ENCODE measurements at places on chromosomes 6 and 20. TPM values are rescaled to one million over a fixed set of nuclear protein-coding genes. Genes with fewer than 3 reads are reported as not detected.

DNA sequence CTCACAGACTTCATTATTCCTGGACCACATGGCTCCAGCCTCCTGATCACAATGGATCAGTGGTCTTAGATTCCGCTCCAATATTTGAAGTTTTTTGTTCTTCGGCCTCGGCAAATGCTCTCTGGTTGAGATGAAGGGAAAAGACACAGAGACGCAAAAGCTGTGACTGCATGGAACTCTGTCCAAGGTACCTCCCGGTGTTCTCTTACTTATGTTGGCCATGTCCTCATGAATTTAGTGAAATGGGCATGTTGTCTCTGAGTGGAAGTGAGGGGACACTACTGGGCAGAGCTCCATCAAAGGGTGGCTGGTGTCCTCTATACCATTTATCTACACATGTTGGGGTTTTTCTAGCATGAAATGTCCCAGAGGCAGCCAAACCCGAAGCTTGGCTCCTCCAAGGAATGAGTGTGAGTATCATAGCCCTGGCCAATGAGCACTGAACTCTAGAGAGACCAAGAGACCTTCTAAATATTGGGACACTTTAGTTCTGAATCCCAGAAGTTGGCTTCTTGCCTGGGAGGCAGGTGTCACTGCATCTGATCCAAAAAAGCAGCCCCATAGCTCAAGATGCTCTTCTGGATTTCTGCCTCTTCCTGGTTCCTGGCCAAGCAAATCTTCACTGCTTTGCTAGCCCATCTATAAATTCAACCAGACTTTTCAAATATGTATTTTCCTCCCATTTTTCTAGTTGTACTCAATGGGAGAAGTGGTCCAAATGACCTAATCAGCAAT lies 34.1 kb downstream of the HLA-G start:
- DNase-seq: no peak

Gene PPP1R3G
- polyA plus RNA-seq: 3.8 TPM

- no peak for DNase-seq
Observed at GRCh38 chr6:53344969-53345368, 3.8 kb downstream of the ELOVL5 start.

- DNase-seq: no peak
Observed at GRCh38 chr6:92719773-92720172, 699.6 kb downstream of the EPHA7 start.

- DNase-seq: peak; percentile 67
Observed at GRCh38 chr6:165616116-165616515, 46.9 kb downstream of the PDE10A start.

DNA sequence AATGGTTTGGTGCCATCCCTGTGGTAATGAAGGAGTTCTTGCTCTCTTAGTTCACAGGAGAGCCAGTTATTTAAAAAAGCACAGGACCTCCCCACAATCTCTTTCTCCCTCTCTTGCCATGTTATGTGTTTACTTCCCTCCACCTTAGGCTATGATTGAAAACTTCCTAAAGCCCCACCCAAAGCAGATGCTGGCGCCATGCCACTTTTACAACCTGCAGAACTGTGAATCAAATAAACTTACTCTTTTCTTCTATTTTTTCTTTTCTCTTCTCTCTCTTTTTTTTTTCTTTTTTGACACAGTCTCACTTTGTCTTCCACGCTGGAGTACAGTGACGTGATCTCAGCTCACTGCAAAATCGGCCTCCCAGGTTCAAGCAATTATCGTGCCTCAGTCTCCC lies 508.4 kb upstream of the EPHA7 start:
- DNase-seq: no peak

DNA sequence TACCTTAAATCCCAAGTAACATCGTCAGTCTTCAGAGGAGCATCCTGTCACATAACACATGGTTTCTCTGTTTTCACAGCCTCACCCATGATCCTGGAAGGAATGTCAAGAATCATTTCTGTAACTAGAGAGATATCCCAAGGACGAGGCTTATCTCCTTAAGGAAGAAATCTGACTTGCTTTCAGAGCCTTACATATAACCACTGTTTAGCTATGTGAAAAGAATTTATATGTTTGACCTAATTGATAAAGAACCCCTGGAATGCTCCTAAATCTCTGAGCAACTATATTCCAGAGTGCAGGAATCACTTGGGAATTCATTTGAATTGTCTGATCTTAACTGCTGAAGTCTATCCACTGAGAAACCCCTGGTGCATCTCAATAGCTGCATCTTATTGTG lies 243.1 kb downstream of the ALDH8A1 start:
- no peak for DNase-seq

Gene TFAP2A
- polyA plus RNA-seq: 0.95 TPM

GRCh38 chr20:56630086-56630493 lies 984 bp downstream of the TFAP2C start:
- DNase-seq: no peak

DNA sequence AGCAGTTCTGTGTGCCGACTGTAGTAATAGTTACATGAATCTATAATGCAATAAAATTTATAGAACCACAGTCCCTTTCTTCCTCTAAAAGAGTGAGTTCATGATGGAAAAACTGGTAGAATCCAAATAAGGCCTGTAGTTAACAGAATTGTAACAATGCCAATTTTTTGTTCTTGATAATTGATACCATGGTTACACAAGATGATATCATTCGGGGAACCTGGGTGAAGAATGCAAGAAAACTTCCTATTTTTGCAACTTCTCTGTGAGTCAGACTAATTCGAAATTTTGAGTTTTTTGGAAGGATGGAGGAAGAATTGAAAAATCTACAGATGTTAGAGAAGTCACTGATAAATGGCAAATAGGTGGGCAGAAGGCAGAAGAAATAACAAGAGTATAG lies 381.8 kb downstream of the CDKAL1 start:
- no peak for DNase-seq

Gene GJA10
- not detected for polyA plus RNA-seq

- DNase-seq: no peak
Observed at GRCh38 chr6:106870824-106871717, 103.5 kb downstream of the CD24 start.

Gene VSX1
- 0.37 TPM for polyA plus RNA-seq

DNA sequence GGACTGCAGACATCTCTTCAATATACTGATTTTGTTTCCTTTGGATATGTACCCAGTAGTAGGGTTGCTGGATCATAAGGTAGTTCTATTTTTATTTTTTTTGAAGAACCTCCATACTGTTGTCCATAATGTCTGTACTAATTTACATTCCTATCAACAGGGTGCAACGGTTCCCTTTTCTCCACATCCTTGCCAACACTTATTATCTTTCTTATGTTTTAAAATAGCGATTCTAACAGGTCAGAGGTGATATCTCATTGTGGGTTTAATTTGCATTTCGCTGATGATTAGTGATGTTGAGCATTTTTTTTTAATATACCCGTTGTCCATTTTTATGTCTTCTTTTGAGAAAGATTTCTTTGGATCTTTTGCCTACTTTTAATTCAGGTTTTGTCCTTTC lies 2.0 kb upstream of the TP53RK start:
- DNase-seq: no peak

Gene GJA1
- polyA plus RNA-seq: 101 TPM

- no peak for DNase-seq
Observed at GRCh38 chr6:158040804-158041347, 59.2 kb downstream of the SYNJ2 start.

GRCh38 chr6:55668591-55668990 lies 89.6 kb upstream of the HMGCLL1 start:
- no peak for DNase-seq

DNA sequence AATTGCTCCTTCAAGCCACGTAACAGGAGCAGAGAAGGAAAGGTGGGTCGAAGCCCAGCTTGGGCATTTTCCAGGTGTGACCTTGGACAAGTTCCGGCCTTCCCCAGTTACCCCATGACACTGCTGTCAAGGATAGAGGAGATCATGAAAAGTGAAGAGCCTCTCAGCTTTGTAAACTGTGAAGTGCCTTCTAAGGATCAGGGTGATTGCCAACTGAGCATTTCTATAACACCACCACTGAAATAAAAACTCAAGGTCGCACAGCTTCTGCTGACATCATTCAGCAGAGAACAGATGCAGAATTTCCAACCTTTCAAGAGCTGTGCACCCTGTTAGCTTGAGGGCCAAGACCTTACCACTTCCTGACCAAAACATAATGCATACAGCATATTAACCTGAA lies 24.0 kb upstream of the ZMYND8 start:
- DNase-seq: no peak

- DNase-seq: no peak
Observed at GRCh38 chr6:142942805-142943227, 2.2 kb downstream of the HIVEP2 start.

GRCh38 chr6:87391334-87391733 lies 16.4 kb upstream of the CFAP206 start:
- no peak for DNase-seq

DNA sequence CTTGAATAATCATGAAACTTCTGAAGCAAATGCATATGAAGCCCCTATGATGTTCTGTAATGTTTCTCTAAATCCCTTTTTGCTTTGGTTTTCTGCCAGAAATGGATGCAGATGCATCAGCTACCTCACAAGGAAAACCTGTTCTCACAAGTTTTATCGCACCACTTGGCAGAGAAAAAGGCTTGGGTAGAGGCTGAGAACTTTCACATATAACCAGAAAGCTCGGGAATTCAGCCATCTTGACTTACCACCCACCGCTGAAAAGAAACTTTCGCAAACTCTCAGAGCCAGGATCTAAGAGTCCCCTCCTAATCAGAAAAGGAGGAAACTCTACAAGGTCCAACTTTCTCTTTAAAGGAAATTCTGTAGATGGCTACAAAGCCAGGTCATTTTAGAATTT lies 36.2 kb upstream of the ADTRP start:
- no peak for DNase-seq

GRCh38 chr6:52691718-52692117 lies 20.8 kb downstream of the TMEM14A start:
- no peak for DNase-seq

GRCh38 chr6:168118935-168119334 lies 39.9 kb upstream of the FRMD1 start:
- no peak for DNase-seq

Gene FOXQ1
- polyA plus RNA-seq: not detected

- no peak for DNase-seq
Observed at GRCh38 chr20:45970646-45971424, 1.2 kb downstream of the ZNF335 start.

DNA sequence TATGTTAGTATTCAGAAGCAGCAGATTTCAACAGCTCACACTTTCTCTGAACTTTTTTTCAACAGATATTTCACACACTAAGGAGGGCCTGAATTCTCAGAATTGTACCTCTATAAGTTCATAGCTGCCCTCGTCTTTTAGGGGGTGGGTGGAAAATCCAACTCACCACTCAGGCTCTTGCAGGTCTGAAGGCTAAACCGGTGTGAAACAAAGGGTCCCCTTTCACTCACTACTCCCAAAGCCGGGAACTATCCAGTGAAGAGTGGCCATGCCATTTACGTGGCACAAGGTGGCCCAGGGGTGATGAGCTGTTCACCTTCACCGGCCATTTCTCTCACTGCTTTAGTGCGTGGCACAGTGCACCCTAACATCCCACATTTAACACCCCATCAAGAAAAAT lies 24.2 kb downstream of the TBC1D7 start:
- no peak for DNase-seq

GRCh38 chr6:38378801-38379200 lies 260.9 kb downstream of the BTBD9 start:
- DNase-seq: no peak

- no peak for DNase-seq
Observed at GRCh38 chr6:3561725-3562124, 104.9 kb upstream of the SLC22A23 start.

DNA sequence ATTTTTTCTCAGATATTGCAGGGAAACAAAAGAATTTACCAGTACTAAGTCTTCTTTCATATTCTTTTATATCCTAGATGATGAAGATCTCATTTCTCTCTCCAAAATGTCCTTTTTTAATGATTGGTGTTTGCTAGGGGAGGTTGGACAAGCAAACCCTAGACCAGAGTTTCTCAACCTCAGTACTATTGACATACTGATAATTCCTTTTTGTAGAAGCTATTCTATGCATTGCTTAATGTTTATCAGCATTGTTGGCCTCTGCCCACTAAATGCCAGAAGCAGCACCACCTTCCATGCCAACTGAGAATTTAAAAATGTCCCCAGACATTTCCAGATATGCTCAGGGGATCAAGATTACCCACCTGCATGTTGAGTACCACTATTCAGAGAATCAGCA lies 14.4 kb upstream of the TFAP2B start:
- DNase-seq: no peak

Gene TTK
- polyA plus RNA-seq: 0.15 TPM

Gene SUMO4
- 0.06 TPM for polyA plus RNA-seq

- no peak for DNase-seq
Observed at GRCh38 chr6:27650620-27651370, 177.9 kb upstream of the ZNF184 start.

DNA sequence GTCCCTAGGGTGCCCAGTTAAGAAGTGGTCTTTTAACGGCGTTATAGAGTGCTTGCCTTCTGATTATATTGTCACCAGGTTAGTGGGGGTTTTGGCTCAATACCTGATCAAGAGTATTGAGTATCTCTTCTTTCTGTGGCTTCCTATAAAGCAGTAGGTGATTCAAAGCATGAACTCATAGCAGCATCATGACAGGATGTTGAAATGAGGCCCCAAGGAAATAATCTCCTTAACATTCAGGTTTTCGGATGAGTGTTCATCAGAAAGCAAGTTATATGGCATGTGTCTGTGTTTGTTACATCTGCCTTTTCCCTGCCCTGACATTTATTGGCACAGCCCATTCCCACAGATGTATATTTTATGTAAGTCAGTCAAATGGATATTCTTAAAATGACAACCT lies 301.0 kb downstream of the FARS2 start:
- no peak for DNase-seq

DNA sequence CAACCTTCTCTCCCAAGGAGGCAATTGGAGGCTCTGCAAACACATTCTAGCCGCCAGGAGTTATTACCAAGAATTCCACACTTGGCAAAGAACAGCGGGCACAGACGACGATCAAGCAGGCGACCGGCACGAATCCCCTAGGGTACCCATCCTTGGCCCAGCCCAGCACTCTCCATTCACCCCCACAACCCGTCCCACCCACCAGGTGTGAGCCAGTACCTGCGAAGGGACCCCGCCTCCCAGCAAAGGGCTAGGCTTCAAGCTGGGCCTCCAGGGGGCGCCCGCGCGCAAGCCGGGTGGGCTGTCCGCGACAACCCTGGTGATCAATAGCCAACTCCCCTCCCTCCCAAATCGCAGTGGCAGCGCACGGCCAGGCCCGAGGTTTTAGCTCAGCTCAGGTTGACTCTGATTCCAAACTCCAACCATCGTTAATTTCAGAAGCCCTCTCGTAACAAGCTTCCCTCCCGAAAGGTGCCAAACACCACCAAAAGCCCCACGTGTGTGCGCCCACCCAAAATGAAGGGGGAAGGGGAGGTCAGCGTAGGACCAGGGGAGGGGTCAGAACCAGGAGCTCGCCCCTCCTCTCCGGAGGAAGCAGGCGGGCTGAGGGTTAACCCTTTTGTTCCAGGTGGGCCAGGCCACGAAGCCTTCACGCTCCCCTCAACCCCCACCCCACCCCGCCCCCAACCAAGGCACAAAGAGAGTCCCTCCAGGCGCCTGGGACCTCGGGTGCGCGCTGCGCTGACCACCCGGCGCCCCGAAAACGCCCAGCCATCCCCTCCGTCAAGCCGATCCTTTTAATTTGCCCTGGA lies 2.1 kb downstream of the SALL4 start:
- peak; percentile 48 for DNase-seq

- DNase-seq: no peak
Observed at GRCh38 chr20:7939663-7940062, 595 bp downstream of the HAO1 start.

- DNase-seq: no peak
Observed at GRCh38 chr6:15436451-15436850, 190.6 kb downstream of the JARID2 start.

- DNase-seq: peak; percentile 69
Observed at GRCh38 chr6:41066867-41067304, 5.3 kb downstream of the OARD1 start.

GRCh38 chr6:149403534-149403933 lies 3.5 kb downstream of the SUMO4 start:
- no peak for DNase-seq

Measured in heart right ventricle (tissue), 16 donors.